ENCODE measurements at places on chromosomes 5 and 9.

- DNase-seq: no peak
These were observed 8.6 kb downstream of the SLC36A2 start for GRCh38 chr5:151338734-151339133.

DNA sequence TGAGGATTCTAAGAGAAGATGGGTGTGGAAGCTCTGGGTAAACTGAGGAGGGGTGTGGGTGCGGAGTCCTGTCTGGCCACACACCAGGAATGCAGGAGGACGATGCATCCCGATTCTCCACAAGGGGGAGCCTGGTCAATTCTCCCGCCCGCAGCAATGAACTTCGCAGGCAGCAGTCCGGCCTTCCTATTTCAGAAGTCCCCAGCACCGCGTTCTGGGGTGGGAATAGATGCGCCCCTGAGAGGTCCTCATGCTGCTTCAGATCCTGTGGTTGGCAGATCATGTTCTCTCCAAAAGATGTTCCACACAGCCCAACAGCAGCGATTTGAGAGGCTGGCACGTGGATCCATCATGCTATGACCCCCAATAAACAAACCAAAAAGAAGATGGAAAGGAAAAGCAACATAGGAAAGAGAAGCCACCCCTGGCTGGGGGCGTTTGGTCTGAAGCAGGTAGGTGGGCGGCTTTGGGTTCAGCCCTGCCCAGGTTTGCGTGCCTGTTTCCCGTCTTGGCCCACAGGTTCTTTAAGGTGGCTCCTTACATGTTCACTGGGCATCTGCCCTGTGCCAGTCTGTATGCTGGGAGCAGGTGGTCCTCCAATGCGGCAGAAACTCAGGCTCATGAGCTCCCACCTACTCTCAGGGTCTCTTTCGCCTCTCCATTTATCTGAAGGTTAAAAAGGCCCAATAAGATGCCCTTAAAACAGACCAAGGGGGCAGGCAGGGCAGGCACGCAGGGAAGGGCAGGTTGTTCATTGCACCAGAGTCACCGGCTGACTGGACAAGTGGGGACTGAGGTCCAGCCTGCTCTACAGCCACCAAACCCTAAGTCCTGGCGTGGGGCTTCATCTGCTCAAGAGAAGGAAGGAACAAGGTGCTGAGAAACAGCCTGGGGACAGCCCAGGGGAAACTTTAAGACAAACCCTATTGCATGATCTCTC is 171.6 kb downstream of the PAX5 start:
- peak; percentile 16 for DNase-seq

DNA sequence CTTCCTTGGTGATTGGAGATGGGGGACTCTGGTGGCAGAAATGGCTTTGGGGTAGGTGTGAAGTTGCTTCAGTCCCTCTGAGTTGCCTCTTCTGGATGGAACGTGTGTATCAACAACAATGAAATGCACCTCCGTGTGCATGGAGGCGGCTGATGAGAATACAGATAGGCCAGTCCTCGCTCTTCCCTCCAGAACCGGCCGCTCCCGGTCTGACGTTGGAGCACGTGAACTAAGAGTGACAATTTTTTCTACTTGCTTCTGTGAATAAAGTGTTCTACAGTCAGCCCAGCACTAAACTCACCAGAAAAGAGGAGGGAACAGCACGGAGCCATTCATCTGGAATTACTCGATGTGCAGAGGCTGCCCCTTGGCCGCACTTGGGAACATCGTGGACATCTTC is 90.7 kb downstream of the ANKRD33B start:
- DNase-seq: no peak

DNA sequence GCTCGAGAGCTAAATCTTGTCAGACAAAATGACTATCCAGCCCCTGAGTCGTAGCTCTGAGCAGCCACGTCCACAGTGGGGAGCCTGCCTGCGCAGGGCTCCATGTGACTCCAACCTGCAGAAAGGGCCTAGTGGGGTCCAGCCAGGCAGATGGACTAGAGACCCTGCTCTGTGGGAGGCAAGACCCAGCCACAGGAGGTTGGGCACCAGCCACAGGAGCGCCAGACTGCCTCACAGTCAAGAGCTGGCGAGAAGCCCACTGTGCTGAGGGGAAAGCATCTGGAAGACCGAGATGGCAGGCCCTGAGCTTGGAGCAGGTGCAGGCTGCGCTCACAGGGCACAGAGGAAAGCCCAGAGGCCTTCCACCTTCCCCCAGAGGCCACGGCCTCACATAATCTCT is 61.4 kb downstream of the C5orf15 start:
- no peak for DNase-seq

GRCh38 chr9:89952401-89952800 is 347.6 kb downstream of the GADD45G start:
- no peak for DNase-seq

DNA sequence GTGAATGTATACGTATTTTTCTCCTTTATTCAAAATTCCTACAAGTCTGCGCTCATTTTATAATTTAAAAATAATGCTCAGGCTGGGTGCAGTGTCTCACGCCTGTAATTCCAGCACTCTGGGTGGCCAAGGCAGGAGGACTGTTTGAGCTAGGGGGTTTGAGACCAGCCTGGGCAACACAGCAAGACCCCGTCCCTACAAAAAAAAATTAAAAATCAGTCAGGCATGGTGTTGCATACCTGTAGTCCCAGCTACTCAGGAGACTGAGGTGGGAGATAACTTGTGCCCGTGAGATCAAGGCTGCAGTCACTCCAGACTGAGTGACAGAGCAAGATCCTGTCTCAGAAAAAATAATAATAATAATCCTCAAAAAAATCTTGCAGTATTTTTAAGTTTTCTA is 7.8 kb downstream of the UIMC1 start:
- DNase-seq: no peak

GRCh38 chr5:73436535-73437100 is 12.0 kb downstream of the FOXD1 start:
- DNase-seq: no peak

DNA sequence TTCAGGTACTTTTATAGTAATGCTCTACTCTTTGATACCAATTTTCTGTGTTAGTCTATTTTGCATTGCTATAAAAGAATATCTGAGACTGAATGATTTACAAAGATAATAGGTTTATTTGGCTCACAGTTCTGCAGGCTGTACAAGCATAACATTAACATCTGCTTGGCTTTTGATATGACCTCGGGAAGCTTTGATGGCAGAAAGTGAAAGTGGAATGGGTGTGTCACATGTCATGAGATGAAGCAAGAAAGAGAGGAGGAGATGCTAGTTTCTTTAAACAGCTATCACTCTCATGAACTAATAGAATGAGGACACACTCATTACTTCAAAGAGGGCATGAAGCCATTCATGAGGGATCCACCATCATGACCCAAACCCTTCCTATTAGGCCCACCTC is 270.9 kb upstream of the IL12B start:
- DNase-seq: no peak
